ENCODE measurements at places on chromosomes 5 and 9.

GRCh38 chr5:40736103-40736875, 19.5 kb downstream of the TTC33 start:
- peak; percentile 78 for DNase-seq

DNA sequence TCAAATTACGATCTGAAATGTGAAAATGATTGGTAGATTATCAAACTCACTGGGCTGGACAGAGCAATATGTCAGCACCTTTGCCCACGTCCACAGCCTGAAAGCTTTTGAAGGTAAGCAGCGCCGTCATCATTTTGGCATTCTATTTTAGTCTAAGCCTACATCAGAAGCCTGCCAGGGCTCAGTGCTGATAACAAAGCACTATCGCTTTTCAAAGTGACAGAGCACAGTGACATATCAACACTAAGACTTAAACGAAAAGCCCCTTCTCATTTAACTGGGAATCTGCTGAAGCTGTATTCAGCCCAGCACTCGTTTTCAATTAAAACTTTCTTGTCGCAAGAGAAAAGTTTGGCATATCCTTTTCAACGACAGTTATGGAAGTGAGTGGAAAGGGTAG, 1076.3 kb downstream of the PTPRD start:
- DNase-seq = peak; percentile 98

DNA sequence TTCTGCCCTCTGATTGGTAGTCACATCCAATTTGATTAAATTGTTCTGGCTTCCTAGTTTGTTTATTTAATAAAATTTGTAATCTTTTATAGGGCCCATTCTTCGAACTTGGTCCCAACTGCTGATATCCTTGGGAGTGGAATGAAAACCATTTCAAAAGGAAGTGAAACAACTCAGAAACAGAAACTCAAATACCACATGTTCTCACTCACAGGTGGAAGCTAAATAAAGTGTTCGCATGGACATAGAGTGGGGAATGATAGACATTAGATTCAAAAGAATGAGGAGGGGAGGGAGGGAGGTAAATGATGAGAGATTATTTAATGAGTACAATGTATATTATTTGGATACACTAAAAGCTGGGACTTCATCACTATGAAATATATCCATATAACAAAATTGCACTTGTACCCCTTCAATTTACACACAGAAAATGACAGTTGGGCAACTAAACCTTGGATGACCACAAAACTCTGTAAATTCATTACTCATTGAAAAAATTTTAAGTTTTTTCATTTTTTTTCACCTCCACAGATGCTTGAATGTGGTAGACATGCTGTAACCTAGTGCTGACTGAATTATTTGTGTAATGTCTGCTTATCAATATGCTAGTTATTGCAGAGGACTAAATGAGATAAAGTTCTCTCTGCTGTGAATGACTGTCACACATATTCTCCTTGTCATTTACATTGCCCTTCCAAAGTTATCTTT, 16.0 kb downstream of the ATP10B start:
- DNase-seq = no peak

DNA sequence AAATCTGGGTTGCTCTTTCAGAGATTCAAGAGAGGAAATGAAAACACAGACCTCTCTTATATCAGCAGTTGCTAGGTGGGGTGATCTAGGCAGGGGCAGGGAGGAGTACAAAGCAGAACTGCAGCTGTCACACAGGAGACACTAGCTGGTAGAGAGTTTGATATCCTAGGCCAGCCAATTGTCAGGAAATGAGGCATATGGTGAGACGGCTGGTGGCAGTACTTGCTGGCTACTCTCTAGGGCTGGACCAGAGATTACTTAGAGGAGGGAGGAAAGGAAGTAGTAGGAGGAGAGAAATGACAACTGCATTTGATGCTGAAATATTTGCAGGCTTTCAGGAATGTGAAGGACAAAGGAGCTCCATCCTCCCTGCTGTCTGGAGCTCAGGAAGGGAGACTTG, 113.8 kb downstream of the TRIM32 start:
- DNase-seq = no peak

- DNase-seq = no peak
Measured at GRCh38 chr5:73652391-73652790, 26.4 kb downstream of the ARHGEF28 start.

DNA sequence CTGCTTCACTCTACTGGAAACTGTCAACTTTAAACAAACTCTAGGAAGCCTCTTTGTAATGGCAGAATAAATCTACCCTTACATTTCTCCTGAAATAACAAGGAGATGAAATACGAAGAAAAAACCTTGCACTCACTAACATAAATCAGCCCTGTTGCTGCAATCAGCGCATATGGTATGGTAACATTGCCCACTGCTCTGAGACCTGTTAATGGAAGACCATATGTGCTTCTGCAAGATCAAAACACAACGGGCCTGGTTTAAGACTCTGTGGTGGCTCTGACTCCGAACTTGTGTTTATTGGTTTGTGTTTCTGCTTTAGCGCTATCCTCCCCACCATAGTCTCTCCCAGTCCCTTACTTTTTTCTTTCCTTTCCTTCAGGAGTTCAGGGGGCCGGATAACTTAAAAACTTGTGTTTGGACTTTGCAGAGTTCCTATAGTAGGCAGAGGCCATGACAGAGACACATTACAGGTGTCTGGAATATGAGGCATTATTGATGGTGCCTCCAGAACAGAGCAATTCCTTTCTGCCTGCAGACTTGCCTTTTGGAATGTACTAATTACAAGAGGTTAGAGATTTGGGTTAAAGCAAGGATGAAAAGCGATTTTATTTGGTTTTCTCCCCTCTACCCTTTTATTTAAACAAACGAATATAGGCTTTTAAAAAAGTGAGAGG, 110.8 kb downstream of the PSAT1 start:
- no peak for DNase-seq
